HCT116 (cell line): ENCODE measurements at places on chromosomes 11 and 22.

GRCh38 chr11:80473562-80473961, 1032.7 kb upstream of the TENM4 start:
- no peak for DNase-seq

DNA sequence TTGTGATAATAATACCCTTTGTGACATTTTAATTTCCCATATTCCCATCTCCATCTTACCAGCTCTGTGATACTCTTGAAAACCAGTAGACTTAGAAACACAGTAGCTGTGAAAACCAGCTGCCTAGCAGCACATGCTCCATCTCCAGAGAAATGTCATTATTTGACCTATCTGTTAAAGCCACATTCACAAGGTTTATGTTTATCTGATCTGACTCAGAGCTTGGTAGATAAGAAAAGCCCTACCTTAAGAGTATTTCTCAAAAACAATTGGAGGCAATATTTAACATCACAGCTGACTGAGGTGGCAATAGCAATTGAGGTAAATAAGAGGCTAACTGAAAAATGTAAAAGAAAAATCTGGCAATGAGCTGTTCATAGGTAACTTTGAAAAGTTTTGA, 8.1 kb upstream of the ANO3 start:
- DNase-seq, result no peak

DNA sequence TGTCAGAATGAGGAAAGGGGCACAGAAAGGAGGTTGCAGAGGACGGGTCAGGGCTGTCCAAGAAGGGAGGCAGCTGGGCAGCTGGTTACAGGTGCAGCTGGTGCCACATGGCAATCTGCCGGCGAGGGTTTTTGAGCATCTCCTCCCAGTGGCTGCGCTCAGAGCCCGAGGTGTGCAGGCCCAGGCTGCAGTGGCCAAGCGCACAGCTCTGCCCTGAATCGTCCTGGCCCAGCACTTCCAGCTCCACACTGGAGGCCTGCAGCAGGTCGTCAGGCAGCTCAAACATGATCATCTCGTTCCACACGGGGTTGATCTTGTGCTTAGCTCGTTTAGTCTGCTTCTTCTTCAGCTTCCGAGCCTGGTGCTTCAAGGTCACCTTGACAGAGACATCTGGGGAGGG, 42.2 kb downstream of the SYT13 start:
- DNase-seq, result no peak

GRCh38 chr22:40441761-40442390, 71.5 kb downstream of the SGSM3 start:
- no peak for DNase-seq

DNA sequence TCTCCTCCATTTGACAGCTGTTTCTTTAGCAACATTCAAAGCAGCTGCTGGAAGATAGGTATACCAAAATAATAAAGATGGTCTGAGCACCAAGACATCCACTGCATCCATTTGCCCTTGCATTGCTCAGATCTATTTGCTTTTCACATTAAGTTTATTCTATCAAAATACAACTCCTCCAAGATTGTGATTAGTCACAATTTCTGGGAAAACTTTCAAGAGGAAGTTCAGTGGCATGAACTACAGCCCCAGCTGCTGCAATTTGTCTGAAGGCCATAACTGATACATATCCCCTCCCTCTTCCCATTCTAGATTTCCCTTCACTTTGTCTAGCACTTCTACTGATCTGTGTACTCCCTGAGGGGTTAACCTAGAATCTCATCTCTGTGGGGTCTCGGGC, 117.5 kb upstream of the CEP126 start:
- DNase-seq, result no peak

DNA sequence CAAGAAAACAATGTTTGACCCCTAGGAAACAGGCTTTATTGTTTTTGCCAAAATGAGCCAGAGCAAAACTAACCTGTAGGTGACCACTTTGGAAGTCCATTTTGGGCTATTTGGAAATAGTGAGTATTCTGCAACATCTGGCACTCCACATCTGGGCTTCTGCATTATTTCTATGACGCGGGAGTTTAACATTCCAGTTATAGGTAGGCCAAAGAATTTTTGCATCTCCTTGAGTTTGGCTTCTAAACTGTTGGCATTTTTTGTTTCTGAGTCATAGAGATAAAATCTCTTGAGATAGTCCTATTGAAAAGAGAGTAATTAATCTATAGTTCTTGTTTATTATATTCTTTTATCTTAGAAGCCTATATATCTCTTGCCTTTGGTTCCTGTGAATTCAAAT, 2.9 kb downstream of the MMP7 start:
- no peak for DNase-seq

- DNase-seq, result peak; percentile 28
These were observed 5.0 kb downstream of the IGSF22 start for GRCh38 chr11:18720808-18721560.
